ENCODE measurements at places on chromosomes 13 and 19.

DNA sequence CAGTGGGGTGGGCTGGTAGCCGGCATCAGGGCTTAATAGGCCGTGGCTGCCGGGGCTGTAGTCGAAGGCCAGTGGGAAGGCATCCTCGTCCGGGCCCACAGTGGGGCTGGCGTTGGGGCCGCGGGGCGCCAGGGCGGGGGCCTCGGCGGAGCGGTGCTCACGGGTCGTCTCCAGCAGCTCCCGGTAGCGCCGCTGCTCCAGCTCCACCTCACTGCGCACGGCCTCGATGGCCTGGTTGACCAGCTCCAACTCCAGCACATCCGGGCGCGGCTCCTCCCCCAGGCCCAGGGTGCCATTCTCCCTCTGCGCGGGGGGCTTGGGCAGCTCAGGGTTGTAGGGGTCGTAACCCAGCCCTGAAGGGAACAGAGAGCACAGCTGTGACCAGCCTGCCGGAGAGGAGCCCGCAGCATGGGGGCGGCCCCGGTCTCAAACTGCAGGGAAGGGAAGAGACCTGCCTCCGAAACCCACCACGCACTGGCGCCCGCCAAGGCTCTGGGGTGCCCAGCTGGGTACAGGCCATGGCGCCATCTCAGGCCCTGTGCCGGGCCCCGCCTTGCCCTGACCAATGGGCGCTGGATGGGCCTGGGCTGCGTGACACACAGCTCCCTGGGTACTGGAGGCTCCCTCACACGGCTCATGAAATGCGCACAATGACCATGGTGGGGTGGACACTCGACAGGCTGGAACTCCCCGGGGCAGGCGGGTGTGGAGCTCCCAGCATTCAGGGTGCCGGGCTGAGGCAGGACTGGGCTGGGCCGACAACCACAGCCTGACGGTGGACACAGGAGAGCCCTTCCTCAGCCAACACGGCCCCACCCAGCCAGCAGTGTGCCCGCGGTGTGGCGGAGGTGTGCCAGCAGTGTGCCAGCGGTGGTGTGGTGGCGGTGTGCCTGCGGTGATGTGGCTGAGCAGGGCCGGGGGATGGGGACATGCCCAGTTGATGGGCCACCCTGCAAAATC is 16.5 kb upstream of the ATP8B3 start:
- DNase-seq = no peak

GRCh38 chr19:9842834-9843625 is 7.9 kb downstream of the PIN1 start:
- no peak for DNase-seq

DNA sequence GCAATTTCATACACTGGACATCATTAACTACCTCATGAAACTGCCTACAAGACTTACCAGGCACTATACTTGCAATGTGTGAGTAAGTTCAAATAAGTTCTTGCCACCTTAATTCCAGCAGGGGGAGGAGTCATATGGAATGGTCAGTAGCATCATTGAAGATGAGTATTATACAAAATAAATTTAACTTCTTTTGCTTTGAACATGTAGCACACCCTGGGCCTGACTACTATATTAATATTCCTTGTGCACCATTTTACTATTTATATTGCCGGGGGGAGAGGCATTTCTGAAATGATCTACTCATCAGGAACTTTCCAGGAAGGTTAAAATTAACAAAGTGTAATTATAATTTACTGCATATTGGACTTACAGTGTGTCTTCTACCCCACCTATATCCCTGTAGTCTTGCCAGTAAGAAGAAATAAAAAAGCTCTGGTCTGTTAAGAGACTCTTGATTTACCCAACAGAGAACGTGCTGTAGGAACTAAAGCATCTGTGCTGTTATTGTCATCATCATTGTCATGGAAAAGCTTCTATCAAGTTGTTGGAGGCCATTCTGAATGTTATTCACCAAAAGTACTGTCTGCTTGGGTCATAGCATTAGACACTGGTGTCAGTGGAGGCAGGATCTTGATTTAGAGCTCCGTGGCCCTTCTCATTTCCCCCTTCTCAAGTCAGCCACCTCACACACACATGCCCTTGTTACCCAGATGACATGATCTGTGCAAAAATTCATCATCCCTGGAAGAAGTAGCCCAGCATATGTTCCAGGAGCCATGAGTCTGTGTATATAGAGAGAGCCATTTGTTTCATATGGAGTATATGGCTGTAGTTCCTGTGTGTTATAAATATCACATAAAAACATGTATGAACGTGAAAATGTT is 147.1 kb downstream of the MTUS2 start:
- no peak for DNase-seq

- DNase-seq = no peak
Measured at GRCh38 chr13:84659359-84659661, 777.0 kb upstream of the SLITRK1 start.

DNA sequence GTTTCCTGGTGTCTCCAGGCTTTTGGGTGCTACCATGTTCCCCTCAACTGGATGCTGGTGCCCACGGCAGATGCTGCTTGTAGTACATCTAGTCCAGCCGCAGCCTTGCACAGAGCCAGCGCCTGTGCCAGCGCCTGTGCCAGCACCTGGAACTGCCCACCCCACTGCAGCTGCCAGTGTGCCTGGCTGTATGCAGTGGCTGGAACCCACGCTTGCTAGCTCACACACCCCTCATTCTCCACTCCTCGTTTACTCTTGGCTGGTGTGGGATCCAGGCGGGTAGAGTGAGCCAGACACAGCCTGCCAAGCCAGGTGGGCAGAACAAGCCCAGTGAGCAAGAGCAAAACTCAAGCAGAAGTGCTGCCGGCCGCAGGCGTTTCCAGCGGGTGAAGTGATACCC is 428.6 kb downstream of the SLITRK1 start:
- no peak for DNase-seq

DNA sequence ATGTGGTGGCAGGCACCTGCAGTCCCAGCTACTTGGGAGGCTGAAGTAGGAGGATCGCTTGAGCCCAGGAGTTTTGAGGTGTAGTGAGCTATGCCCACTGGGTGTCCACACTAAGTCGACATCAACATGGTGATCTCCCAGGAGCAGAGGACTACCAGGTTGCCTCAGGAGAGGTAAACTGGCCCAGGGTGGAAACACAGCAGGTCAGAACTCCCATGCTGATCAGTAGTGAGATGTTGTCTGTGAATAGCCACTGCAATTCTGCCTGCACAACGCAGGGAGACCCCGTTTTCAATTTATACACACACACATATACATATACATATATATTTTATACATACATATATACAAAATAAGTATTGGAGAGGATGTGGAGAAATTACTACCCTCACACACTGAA is 2.1 kb upstream of the ZNF224 start:
- no peak for DNase-seq

DNA sequence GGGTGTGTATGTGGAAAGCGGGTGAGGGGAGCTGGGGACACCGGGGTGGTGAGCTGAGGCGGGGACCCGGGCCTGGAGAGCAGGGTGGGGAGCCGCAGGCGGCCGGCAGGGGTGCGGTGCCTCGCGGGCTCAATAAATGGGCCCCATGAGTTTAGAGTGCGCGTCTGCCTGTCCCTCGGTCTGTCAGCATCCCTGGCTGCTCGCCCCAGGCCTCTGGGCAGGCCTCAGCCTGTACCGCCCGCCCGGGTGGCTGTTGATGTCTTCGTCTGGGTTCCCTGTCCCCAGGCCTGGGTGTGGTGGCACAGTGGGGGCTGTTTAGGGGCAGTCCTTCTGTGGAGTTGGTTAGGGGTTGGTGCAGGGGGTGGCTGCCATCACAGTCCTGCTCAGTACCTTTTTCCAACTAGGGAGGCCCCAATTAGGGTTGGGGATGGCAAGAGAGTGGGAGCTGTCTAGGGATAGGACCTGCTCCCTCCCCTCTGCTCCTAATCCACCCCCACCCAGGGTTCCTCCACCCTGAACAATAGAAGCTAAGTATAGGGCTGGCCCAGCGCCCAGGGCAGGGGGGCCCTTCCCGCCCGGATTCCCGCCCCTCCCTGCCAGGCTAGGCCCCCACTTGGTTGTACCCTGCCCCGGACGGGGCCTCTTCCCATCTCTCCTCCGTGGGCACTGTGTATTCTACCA is 12.2 kb downstream of the CIC start:
- no peak for DNase-seq

GRCh38 chr13:27489456-27489855 is 39.1 kb upstream of the MTIF3 start:
- DNase-seq = no peak

GRCh38 chr13:33757713-33758112 is 60.2 kb upstream of the RFC3 start:
- DNase-seq = no peak

Data from stimulated activated CD8-positive, alpha-beta memory T cell treated with anti-CD3 and anti-CD28 coated beads, Interleukin-2, amount 100 ng/mL, for 48 hours (primary cell).